ENCODE measurements at places on chromosomes 16 and 17.

DNA sequence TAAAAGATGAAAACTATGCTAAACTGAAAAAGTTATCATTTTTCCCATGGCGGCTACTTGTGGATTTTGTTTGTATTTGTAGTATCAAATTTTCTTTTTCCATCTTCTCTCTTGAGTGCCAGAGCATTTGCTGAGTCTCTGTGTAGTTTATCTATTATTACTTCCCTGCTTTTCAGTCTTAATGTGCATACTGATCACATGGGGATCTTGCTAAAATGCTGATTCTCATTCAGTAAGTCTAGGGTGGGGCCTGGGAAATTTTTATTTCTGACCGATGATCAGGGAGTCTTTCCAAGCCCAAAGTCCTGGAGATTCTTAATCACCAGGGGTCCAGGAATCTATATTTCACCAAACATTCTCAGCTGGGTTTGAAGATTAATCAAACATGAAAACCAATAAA lies 189.0 kb upstream of the GOT2 start:
- no peak for DNase-seq

GRCh38 chr17:11996722-11997146 lies 541 bp downstream of the ZNF18 start:
- peak; percentile 52 for DNase-seq

DNA sequence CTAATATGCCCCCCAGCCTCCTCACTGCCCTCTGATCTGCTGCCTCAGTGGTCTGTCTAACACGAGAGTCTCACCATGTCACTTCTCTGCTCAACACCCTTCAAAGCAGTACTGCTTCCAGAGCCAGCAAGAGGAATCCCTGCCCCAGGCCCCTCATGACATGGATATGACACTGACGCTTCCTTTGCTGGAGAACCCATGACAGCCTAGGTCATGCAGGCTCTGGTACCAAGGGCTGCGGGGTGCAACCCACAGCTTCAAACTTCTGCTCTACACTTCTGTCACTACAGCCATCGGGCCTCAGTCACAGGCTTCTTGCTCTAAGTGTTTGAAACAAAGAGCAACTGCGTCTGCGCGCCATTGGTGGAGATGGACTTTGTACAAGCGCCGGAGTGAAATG lies 32.6 kb upstream of the DLX4 start:
- DNase-seq: no peak

- no peak for DNase-seq
These were observed 102.5 kb upstream of the EEF2KMT start for GRCh38 chr16:5200123-5200522.

DNA sequence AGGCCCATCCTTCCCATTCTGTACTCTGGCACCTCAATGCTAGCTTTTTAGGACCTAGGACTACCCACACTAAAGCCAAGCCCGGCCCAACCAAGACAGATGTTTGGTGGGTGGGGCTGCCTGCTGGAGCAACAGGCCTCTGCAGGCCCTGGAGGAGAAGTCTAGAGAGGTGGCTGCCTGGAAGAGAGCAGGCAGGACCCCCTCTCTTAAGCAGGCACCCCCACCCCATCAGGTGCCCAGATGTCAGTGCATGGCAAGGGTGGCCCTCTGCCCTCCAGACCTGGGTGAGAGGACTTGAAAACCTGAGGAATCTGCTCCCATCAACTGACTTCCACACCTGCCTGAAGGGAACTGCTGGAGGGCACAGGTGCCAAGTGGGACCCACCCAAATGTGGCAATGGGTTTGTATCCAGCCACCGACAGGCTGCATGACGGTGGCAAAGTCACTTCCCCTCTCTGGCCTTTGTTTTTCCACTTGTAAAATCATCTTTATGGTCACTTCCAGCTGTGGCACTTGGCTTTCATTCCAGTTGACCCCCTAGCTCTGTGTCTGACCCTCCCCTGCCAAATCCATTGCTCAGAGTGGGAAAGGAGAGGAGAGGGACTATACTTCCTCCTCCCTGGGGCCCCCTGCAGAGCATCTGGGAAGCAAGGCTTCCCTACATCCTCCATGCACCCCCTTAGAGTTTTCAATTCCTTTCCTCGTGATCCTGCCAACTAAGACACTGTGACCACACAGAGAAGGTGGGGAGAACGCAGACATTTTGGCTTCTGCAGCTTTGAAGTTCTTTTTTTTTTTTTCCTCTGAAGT lies 1.7 kb upstream of the STAT5A start:
- DNase-seq: no peak

DNA sequence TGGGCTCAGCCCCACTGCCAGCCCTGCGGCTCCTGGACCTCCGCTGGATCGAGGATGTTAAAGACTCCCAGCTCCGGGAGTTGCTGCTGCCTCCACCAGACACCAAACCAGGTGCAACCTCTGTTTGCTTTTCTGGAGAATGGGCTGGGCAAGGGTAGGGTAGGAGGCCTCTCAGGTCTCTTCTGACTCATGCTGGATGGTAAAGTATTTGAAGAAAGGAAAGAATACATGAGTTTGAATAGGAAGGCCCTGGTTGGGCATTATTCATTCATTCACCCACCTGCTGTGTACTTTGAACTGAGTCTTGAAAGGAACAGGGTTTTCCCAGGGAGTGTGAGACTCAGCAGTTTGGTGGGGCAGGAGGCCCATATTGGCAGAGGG lies 6.5 kb upstream of the ORAI3 start:
- no peak for DNase-seq

DNA sequence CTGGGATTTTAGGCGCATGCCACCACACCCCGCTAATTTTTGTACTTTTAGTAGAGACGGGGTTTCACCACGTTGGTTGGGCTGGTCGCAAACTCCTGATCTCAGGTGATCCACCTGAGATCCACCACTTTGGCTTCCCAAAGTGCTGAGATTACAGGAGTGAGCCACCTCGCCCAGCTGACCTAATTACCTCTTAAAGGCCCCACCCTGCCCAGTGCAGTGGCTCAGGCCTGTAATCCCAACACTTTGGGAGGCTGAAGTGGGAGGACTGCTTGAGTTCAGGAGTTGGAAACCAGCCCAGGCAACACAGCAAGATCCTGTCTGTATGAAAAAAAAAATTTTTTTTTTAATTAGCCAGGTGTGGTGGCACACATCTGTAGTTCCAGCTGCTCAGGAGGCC lies 2.9 kb upstream of the COASY start:
- DNase-seq: no peak

GRCh38 chr16:69707920-69708683 lies 18.3 kb downstream of the NQO1 start:
- no peak for DNase-seq

DNA sequence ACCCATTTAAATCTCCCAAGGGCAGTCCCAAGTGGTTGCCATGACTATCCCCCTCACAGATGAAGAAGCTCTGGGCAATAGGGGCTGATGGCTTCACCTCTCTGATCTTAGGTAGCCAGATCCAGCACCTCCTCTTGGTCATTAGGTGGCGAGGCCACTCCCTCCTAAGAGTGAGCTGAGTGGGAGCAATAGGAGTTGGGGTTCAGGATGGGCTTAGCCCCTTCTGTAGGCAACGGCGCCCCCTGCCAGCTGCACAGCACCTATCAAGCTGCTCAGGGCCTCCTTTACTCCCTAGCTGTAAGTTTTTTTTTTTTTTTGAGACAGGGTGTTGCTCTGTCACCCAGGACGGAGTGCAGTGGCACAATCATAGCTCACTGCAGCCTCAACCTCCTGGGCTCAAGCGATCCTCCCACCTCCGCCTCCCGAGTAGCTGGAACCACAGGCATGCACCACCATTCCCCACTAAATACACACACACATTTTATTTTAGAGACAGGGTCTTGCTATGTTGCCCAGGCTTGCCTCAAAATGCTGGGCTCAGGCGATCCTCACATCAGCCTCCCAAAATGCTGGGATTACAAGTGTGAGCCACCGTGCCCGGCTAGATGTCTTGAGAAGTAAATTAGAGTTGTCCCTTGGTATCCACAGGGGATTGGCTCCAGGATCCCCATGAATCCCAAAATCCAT lies 3.5 kb upstream of the RRAD start:
- DNase-seq: peak; percentile 39

GRCh38 chr16:73214825-73215677 lies 167.1 kb upstream of the ZFHX3 start:
- DNase-seq: no peak

DNA sequence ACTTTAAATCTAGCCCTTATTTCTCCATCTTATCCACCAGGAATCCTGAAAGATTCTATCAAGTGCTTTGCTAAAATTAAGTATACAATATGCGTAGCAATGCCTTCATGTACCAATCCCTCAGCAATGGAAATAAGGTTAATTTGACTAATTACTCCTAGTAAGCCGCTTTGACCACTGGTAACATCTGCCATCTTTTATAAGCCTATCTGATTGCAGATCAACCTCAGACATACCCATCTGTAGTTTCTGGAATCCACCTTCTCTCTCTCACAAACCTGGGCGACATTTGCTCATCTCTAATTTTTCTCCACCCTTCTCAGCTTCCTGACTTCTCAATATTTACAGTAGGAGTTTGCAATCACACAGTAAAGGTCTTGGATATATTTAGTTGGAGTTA lies 138.8 kb upstream of the CRHR1 start:
- DNase-seq: no peak

- no peak for DNase-seq
These were observed 30.9 kb upstream of the SNN start for GRCh38 chr16:11637320-11637719.

DNA sequence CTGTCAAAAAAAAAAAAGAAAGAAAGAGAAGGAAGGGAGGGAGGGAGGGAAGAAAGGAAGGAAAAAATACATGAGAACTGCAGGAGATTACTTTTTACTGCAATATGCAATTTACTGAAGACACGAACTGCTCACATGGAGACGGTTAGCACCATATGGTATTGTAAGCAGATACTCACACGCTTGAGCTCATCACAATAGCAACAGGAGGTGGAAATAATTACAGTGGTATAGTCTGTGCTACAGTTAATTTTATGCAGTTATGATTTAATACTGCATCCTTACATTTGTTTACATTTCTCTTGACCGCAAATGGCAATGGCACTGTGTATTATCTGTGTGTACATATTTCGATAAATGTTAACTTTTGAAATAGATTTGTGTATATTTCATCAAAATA lies 21.4 kb upstream of the SLC46A1 start:
- no peak for DNase-seq

- peak; percentile 32 for DNase-seq
These were observed 483 bp downstream of the RPA1 start for GRCh38 chr17:1830288-1830687.

DNA sequence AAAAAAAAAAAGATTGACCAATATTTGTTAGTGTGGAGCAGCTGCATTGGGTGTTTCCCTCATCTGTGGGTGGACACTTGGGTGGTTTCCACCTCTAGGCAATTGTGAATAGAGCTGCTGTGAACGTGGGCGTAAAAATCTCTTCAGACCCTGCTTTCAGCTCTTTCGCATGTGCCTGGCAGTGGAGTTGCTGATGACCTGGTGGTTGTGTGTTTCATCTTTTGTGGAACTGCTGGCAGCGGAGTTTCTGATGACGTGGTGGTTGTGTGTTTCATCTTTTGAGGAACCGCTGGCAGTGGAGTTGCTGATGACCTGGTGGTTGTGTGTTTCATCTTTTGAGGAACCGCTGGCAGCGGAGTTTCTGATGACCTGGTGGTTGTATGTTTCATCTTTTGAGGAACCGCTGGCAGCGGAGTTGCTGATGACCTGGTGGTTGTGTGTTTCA lies 21.4 kb downstream of the ZC3H18 start:
- peak; percentile 57 for DNase-seq

- no peak for DNase-seq
These were observed 55.0 kb downstream of the STH start for GRCh38 chr17:46053911-46054534.

DNA sequence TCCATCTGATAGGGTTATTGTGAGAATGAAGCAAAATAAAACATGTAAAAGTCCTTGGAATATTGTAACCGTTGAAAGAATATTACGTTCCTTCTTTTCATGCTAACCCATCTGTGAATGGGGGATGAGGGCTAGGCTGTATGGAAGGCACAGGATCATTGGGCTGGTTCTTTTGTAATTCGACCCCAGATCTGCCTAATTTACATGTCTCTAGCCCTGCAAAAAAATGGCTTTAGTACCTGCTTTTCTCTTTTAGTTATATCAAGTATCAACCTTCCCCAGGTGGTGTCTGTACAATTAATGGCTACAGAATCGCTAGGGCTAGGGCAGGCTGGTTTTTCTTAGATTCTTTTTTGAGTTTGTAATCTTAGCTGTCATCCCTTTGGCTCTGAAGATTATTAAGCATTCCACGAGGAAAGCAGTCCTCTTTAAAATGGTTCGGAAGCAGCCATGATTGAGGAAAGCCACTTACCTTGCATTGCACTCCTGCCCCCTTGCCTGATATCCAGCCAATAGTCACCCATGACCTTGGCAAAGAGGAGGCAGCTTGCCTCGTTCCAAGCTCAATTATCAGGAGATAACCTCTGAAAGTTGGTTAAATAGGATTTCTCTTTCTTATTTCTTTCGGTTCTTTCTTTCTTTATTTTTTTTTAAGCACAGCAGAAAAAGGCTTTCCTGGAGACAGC lies 153.9 kb upstream of the ZKSCAN2 start:
- no peak for DNase-seq

GRCh38 chr17:60059082-60059481 lies 19.6 kb downstream of the HEATR6 start:
- no peak for DNase-seq

GRCh38 chr16:24539295-24539849 lies at the start of gene RBBP6:
Gene RBBP6 (plus strand): TSS chr16:24539566. CDS start chr16:24540627, 1,061 bp downstream.
- DNase-seq: peak; percentile 94

GRCh38 chr17:40830085-40830776 lies 7.8 kb upstream of the KRT10 start:
- DNase-seq: no peak

DNA sequence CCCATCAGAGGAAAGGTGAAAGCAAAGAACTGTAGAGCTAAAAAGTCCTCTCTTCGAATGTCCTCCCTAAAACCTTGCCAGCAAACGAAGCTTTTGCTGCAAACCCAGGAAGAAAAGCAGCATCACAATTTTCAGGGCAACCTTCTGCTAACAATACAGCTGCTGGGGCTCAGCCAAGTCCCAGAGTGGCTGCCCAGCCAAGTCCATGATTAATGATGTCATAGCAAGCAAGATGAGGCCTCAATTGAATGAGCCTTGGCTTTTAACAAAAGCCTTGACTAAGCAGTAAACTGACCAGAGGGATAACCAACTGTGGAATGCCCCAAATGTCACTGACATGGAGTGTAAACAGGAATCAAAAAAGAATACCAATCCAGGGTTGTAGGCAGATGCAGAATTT lies 342.7 kb downstream of the PMP22 start:
- DNase-seq: no peak
